NCI-H2081 (cell line): ENCODE measurements at places on chromosomes 13 and 19.

- DNase-seq: no peak
Observed at GRCh38 chr19:10110076-10110971, 1.2 kb upstream of the P2RY11 start.

DNA sequence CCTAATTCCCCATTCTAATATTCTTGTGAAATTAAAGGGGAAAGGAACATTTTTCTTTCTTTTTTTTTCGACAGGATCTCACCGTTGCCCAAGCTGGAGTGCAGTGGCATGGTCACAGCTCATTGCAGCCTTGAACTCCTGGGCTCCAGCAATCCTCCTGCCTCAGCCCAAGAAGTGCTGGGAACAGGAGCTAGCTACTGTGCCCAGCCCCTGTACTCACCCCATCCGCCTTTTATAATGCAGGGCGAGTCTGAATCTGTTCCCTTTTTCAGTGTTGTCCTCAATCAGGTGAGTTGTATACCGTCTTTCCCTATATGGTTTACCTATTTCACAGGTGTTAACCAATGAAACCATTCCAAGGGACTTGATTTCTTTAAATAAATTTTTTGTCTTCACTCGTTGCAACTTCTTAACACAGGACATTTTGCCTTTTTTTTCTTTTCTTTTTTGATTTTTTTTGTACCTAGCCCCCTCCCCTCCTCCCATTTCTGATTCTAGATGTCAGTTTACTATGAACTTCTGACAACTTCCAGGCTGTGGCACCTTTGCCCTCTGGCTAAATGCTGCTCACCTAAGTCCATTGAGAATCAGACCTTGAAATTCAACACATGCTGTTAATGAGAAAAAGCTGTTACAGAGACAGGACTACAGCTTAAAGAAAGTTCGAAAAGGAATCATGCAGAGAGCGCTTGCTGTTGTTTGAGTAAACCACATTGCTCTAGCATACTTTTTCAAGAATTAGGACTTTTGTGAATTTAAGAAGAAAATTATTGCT, 562.1 kb upstream of the KLF12 start:
- DNase-seq: no peak

DNA sequence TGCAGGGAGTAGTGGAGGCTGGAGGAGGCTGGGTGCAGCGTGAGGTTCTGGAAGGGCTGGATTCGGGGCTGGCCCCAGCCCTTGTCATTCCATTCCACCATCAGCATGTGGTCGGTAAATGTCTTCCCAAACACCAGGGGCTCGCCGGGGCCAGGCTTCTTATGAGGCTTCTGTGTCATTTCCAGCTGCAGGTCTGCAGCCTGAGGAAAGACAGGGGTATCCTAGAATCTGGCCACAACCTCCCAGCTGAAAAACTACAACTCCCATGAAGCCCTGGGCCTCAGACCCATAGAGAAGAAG, 4.4 kb downstream of the BCAT2 start:
- no peak for DNase-seq

- no peak for DNase-seq
Observed at GRCh38 chr19:17305216-17305516, 506 bp upstream of the MRPL34 start.

GRCh38 chr13:89803839-89804238, 1543.6 kb upstream of the MIR17HG start:
- DNase-seq: no peak

DNA sequence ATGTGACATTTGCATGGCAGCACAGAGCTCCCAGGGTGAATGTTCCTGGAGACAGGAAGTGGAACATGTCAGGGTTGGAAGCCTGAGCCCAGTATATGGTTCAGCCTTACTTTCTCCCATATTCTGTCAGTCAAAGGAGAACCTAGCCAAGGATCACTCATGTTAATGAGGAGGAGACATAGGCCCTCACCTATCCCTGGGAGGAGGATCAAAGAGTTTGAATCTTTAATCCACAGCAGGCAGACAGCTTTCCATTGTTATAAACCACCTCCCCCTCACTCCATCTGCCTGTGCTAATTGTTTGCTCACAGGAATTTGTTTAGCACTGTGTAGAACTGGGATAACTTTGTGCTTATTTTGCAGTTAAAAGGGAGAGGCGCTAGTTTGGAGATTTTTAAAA, 1069.1 kb downstream of the EFNB2 start:
- DNase-seq: no peak

- DNase-seq: no peak
Observed at GRCh38 chr13:23547000-23547590, 23.1 kb upstream of the TNFRSF19 start.

DNA sequence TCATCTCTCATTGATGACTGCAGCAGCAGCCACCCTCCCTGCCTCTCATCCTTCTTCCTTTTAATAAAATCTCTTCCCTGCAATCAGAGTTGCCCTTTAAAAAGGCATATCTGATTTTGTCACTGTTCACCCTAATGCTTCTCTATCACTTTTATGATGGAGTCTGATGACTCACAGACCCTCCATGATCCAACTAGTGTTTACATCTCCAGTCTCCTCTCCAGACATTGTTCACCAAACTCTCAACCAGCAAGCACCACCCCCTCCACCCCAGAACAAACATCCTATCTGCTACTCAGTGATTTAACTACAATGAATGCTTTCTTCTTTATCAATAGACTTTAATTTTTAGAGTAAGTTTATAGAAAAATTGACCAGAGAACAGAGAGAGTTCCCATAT, 59.5 kb downstream of the TNFSF11 start:
- no peak for DNase-seq

DNA sequence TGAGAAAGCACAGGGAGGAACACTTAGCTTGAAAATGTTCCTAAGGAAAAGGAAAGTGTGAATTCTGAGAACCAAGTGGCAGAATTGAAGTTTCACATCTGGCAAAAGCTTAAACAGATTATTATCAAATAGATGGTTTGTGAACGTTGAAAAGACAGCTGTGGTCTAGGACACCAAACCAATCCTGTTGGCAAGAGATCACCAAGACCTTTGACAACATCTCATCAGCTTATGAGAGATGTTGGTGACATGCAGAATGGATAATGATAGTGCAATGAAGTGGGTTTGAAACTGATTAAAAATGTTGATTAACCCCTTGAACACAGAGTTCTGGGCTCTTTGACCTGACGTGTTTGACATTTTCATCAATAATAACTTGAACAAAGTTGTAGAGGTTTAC, 74.6 kb upstream of the GPR183 start:
- DNase-seq: no peak

DNA sequence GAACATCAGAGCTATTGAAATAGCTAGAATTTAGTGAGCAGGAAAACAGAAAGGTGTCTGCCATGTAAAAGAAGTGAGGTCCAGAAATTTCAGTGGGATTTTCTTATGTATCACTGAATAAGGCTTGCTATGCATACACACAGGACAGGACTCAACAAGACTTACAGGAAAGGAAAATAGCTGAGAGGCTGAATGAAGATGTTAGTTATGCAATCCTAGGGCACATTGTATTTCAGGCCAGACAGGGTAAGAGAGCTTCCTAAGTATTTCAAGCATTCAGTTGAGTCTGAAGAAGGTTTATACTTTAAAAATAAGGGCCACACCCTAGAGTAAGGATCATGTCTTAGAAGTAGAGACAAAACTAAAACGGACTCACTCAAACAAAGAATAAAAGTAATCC, 419.9 kb upstream of the PRR20A start:
- no peak for DNase-seq

GRCh38 chr13:114002771-114003321, 29.0 kb upstream of the C13orf46 start:
- no peak for DNase-seq

- peak; percentile 46 for DNase-seq
Observed at GRCh38 chr13:79404985-79405384, 1.1 kb downstream of the RBM26 start.

GRCh38 chr13:76019421-76020044, 383.4 kb downstream of the LMO7 start:
- DNase-seq: no peak

GRCh38 chr19:14472202-14472938, 2.8 kb downstream of the PTGER1 start:
- peak; percentile 58 for DNase-seq

DNA sequence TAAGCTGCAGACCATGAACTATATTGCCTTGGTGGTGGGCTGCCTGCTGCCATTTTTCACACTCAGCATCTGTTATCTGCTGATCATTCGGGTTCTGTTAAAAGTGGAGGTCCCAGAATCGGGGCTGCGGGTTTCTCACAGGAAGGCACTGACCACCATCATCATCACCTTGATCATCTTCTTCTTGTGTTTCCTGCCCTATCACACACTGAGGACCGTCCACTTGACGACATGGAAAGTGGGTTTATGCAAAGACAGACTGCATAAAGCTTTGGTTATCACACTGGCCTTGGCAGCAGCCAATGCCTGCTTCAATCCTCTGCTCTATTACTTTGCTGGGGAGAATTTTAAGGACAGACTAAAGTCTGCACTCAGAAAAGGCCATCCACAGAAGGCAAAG, 53.7 kb downstream of the CYSLTR2 start:
- no peak for DNase-seq

- no peak for DNase-seq
Observed at GRCh38 chr13:98071316-98071715, 71.6 kb upstream of the FARP1 start.

DNA sequence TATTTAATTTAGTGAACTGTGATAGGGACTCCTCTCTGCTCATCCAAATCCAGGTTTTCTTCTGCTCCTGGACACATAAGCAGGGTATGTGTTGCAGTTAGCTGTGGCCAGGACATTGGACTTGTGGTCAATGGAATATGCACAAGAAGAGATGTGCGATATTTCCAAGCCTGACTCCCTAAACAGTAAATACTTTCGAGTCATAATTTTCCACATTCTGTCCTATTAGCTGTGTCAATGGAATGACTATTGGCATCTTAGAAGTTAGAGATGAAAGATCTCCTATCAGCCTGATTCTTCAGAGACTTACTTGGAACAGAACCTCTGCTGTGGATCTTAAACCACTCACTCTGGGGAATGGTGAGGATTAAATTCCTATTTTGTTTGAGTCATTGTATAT, 771.0 kb downstream of the EFNB2 start:
- no peak for DNase-seq

DNA sequence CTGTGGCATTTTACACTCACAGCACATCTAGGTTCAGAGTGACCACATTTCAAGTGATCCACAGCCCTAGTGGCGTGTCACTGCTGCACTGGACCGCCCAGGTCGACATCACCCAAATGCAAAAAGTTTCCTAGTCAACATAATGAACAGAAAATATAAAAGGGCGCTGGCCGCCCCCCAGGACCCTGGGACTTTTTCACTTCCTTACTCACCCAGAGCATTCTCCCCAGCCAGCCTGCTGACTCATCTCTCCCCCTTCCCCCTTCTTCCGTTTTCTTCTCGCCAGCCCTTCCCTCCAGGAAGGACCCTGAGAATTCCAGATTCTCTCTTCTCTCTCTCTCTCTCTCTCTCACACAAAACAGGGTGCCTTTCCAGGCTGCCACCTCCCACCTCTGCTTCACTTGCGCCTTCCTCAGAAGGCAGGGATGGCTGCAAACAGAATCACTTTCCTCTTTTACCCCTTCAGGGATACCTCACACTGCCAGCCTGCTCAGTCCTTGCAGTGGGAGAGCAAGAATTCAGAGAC, 21.0 kb upstream of the GRWD1 start:
- no peak for DNase-seq

DNA sequence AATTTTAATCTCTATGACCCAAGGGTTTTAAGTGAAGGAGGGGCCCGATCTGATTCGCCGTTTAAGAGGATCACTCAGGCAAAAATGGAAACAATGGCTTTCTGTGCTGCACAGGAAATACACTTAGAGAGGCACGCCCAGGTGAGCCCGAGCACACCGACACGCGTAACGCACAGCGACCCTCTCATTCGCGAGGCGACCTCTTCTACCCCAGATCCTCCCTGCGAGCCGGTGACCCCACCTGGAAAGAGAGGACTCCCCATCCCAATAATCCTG, 216 bp downstream of the SH2D3A start:
- DNase-seq: no peak

DNA sequence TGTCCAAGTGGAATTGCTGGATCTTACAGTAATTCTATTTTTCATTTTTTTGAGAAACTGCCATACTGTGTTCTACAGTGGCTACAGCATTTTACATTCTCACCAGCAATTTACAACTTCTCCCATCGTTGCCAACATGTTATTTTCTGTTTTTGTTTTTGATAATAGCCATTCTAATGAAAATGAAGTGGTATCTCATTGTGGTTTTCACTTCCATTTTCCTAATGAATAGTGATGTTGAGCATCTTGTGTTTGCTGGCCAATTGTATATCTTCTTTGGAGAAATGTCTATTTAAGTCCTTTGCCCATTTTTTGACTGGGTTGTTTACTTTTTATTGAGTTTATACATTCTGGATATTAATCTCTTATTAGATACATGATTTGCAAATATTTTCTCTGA, 38.6 kb downstream of the KCNRG start:
- DNase-seq: no peak

- no peak for DNase-seq
Observed at GRCh38 chr19:48925240-48925843, 8.2 kb upstream of the DHDH start.

DNA sequence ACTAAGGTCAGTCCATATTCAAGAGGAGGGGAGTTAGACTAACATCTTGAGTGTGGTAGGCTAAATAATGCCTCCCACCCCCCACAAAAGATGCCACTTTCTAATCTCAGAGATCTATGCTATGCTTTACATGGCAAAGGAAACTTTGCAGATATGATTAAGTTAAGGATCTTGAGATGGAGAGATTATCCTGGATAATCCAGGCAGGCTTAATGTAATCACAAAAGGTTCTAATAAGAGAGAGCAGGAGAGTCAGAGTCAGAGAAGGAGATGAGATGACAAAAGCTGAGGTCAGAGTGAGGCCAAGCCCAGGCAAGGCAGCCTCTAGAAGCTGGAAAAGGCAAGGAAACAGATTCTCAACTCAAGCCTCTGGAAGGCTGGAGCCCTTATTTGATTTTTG, 1011.6 kb downstream of the PCDH9 start:
- no peak for DNase-seq

DNA sequence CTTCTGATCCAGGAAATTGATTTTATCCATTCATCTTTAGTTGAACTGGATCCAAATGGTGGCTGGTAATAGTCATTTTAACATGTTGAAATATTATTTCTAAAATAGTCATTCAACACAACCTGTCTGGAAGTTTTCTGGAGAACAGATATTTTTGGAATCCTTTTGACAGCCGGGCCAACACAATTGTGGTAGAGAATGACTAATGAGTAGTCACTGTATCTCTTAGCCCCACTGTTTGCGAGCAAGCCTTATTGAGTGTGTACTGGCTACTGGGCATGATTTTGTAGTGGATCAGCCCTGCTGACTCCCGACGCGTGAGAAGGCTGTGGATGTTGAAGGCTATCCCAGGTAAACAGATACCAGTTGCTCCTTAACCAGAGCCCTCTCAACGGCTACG, 383.4 kb downstream of the ZNF536 start:
- DNase-seq: no peak

GRCh38 chr13:74573654-74574053, 439.4 kb upstream of the KLF12 start:
- no peak for DNase-seq

DNA sequence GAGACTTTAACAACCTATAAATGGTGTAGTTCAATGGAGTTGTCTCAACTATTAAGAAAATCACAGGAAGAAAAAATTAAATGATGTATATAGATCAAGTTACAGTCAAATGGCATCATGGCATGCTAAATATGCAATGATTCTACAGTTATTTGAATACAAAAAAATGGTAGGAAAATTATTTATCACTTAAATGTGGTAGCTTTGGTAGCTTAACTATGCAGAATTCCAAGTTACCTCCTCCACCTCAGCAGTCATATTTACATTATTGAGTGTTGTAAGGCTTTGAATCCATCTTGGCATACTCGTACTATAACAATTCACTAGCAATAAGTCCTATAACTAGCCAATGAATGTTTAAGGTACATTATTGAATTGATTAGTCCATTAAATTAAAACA, 36.8 kb downstream of the CAB39L start:
- no peak for DNase-seq
